ENCODE measurements at places on chromosomes 3 and 15.

GRCh38 chr15:101248274-101248673, 3.6 kb downstream of the CHSY1 start:
- DNase-seq, result no peak

GRCh38 chr15:56856934-56857333, 61.5 kb upstream of the TCF12 start:
- DNase-seq, result no peak

GRCh38 chr15:44813231-44813630, 76.9 kb downstream of the TRIM69 start:
- DNase-seq, result no peak

- DNase-seq, result no peak
These were observed 3.6 kb downstream of the GNAT1 start for GRCh38 chr3:50194903-50195500.

DNA sequence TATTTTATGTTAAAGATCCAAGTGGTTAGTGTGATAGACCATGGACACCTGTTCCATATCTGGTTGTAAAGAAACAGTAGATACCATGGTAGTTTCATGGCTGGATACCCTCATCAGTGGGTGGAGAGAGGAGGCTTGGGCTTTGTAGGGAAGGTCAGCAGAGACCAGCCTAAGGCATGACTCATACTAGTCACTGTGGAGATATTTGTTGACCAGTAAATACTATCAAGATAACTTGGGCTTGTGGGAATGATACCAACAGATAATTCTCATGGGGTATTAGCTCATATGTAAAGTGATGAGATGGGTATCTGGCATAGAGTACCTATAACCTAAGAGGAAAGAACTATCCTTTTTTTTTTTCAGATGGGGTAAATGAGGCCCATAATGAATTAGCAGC, 354.5 kb downstream of the CACNA2D3 start:
- no peak for DNase-seq

GRCh38 chr3:4042869-4043268, 243.6 kb downstream of the LRRN1 start:
- DNase-seq, result no peak

- DNase-seq, result no peak
These were observed 730 bp downstream of the SPRED1 start for GRCh38 chr15:38253351-38253781.

- no peak for DNase-seq
These were observed 251.7 kb downstream of the THSD4 start for GRCh38 chr15:71366926-71367325.

DNA sequence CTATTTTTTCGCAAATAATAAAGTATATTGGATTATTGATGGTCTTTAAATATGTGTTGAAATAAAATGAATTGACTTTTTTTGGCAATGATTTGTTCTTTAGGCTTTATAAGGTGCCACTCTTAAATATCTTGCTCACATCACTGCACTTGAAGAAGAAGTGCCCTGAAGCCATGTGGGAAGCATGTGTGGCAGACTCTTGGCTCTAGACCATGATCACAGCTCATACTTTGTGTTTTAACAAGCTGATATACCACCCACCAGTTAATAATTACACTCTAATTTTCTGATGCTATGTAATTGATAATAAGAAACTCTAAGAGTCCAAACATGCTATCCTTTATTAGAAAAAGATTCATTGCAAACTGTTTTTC, 52.1 kb upstream of the TGFBR2 start:
- DNase-seq, result no peak

DNA sequence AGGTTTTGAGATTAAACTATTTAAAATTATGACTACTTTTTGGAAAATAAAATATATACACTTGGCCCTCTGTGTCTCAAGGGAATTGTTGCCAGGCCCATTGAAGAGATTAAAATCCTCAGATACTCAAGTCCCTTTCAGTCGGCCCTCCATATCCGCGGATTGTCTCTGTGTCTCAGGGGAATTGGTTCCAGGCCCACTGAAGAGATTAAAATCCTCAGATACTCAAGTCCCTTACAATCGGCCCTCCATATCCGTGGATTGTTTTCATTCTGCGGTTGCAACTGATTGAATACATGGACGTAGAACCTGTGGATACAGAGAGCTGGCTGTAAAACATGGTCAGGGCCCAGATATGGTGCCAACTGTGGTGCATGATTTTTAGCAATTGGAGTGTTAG, 15.7 kb upstream of the LRCH3 start:
- no peak for DNase-seq

DNA sequence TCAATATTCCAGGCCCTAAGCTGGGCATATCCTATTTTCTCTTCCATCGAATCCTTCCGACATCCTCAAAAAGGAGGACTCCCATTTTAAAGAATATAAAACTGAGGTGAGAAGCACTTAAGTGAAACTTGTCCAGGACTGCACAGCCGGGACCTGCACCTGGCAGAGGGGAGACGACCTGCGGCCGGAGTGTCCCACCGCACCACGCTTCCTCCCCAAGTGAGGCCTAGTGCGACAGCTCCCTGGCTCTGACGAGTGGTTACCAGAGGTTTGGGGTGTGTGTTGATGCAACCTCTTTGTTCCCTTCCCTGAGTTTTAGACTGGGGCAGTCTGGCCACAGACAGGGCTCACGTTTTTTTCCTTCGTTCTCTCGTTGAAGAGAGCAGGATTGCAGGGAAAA, 24.9 kb upstream of the ATP2B2 start:
- DNase-seq, result no peak

DNA sequence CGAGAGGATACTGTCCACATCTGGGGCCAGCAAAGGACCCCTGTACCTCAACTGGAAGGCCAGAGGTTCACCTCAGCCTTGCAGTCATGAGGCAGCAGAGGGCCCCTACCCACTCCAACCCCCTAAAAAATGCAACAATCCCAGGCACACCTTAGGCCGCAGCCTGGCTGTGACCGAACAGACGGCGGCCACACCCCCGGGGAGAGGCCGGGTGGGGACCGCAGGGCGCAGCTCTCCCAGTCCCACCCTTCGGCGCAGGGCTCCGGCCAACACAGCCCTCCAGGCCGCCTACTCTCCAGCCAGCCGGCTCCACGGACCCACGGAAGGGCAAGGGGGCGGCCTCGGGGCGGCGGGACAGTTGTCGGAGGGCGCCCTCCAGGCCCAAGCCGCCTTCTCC, 457 bp upstream of the DNAJA4 start:
- no peak for DNase-seq

DNA sequence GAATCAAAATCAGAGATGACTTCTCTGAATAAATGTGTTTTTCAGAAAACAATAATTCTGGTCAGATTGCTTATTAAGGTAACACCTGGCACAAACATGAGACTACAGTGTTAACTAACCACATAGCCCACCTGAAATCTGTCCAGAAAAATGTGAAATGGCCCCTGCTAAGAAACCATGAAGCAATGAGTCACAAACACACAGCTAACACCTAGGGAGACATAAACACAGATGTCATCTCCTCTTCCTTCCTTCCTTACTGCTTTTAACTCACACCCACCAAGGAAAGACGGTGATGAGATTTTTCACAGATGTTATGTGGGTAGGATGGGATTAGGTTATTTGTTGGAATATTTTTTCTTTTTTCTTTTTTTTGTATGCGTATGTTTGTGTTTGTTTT, 315.0 kb upstream of the STAC start:
- no peak for DNase-seq

GRCh38 chr3:26657348-26657976, 34.9 kb downstream of the LRRC3B start:
- no peak for DNase-seq

GRCh38 chr3:15467227-15468181, 40.1 kb downstream of the EAF1 start:
- DNase-seq, result no peak

DNA sequence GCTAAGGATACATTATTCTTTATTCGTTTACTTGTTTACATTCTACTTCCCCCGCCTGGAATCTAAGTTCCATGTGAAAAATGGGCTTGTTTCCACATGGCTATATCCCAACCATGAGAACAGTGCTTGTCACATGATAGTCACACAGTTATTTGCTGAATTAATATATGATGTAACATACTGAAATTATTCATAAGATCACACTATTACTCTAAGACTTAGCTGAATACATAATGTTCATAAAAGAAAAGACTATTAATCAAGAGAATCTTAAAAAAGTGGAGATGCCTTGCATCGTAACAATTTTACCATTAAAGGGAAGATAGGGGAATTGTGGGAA, 6.5 kb downstream of the PBRM1 start:
- no peak for DNase-seq

DNA sequence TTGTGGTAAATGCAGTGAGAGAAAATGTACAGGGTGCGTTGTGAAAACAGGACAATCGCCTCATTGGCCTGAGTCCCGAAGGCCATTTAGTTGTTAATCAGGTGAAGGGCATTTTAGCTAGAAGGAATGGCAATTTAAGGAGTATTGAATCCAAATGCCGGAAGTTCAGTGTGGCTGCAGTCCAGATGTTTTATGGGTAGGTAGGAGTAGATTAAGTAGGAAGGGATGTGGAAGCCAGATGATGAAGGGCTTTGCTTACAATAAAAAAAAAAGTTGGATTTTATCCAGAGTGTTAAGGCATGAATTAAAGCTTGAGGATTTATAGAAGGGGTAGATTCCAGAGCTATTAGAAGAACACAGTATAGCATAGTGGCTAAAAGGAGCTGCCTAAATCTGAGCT, 572.7 kb downstream of the NLGN1 start:
- no peak for DNase-seq

GRCh38 chr3:116059421-116060096, 385.7 kb downstream of the LSAMP start:
- no peak for DNase-seq

DNA sequence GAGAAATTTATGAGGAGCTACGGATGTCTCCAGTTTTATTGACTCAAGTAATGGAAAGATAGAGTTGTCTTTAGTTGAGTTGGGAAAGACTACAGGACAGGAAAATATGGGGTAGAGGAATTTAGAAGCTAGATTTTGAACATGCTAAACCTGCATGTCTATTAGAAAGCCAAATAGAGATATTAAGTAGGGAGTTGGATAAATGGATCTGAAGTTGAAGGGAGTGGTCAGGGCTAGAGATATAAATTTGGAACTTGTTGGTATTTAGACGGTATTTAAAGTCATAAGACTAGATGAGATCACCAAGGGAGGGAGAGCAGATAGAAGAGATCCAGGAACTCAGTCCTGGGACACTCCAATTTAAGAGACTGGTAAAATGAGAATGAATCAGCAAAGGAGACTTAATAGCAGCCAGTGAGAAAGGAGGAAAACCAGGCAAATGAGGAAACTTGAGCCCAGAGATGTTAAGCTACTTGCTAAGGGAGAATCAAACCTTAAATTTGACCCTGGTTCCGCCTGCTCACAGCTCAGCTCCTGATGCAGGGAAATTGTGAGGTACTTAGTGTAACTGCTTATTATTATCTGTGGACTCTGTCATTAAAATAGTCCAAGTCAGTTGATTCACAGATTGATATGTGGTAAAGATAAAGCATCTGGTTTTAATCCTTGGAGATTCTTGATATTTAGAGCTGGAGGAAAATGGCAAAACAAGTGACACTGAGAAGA, 35.8 kb downstream of the ABI3BP start:
- no peak for DNase-seq

GRCh38 chr3:130519754-130520153, 2.8 kb downstream of the COL6A6 start:
- DNase-seq, result no peak

DNA sequence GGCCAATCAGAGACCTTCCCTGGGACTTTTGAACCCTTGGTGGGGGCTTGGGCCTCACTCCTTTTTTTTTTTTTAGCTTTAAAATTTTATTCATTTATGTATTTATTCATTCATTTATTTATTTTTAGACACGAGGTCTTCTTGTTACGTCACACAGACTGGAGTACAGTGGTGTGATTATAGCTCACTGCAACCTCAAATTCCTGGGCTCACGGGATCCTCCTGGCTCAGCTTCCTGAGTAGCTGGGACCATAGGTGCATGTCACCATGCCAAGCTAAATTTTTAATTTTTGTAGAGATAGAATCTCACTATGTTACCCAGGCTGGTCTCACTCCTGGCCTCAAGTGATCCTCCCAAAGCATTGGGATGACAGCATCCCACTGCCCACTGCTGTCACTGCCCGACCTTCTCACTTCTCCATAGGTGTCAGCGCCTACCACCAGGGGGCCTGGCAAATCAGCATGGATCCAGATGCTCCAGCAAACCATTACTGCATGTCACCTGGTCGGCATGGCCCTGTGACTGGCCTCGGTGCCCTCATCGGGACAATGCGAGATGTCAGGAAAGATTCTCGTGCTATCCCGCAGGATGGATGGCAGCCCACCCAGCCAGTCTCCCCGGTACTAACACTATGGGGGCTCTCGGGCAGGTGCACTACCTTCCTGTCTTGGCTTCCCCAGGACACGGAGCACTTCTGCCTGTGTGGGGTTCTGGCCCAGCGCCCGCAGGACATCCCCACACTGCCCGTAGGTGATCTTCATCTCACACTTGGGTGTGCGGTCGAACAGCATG, 3.0 kb downstream of the MYL3 start:
- no peak for DNase-seq

- DNase-seq, result no peak
These were observed 828 bp downstream of the U2SURP start for GRCh38 chr3:143002083-143002712.

- DNase-seq, result no peak
These were observed 40.8 kb downstream of the EOMES start for GRCh38 chr3:27681249-27681748.

- DNase-seq, result no peak
These were observed 1.1 kb downstream of the PRRT3 start for GRCh38 chr3:9951126-9951525.

GRCh38 chr3:16366581-16366980, 101.6 kb downstream of the OXNAD1 start:
- no peak for DNase-seq

DNA sequence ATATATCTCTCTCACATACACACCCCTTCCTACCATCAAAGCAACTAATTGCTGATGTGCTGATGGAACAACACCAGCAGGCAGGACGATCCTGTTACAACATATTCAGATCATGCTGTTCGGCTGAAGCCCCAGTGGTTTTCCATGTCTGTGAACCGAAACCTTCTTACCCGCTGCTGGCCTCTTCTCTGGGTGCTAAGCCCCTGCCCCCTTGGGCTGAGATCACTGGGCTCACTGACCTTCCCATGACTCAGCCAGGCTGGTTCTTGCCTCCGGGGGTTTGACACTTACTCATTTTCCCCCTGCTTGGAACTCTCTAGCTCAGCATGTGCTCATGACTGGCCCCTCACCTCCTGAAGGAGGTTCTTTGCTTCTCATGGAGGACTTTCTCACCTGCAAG, 122.0 kb upstream of the RGMA start:
- DNase-seq, result no peak

DNA sequence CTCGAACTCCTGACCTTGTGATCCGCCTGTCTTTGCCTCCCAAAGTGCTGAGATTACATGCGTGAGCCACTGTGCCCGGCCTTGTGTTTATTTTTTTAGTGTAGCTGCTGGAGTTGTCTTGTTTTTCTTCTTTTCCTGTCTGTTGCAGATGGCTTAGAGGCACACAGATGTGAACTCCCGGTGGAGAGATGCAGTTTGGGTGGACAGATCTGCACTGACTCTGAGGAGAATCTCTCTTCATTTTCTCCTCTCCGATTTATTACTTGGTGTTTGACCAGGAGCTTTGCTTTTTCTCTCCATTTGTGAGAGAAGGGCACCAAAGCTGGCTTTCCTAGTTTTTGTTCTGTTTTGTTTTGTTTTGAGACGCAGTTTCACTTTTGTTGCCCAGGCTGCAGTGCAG, 62.7 kb downstream of the USP13 start:
- DNase-seq, result no peak

- no peak for DNase-seq
These were observed 73.6 kb downstream of the ADCY5 start for GRCh38 chr3:123375014-123375940.

GRCh38 chr3:72248389-72248761, 463.4 kb upstream of the PROK2 start:
- DNase-seq, result no peak

Measured in stimulated activated CD8-positive, alpha-beta memory T cell treated with anti-CD3 and anti-CD28 coated beads, Interleukin-15, amount 100 ng/mL, for 1 hour (primary cell).